Kidney (tissue), 22 donors: ENCODE measurements at places on chromosomes 13 and 19. TPM values are rescaled to one million over a fixed set of nuclear protein-coding genes. Genes with fewer than 3 reads are reported as not detected.

Gene OSCAR
- 0.77 TPM for polyA plus RNA-seq

Gene TIMM50
- 74.4 TPM for polyA plus RNA-seq

Gene ZNF99
- polyA plus RNA-seq: 0.13 TPM

Gene GRAMD1A
- 29.8 TPM for polyA plus RNA-seq

Gene F10
- 6.8 TPM for polyA plus RNA-seq

DNA sequence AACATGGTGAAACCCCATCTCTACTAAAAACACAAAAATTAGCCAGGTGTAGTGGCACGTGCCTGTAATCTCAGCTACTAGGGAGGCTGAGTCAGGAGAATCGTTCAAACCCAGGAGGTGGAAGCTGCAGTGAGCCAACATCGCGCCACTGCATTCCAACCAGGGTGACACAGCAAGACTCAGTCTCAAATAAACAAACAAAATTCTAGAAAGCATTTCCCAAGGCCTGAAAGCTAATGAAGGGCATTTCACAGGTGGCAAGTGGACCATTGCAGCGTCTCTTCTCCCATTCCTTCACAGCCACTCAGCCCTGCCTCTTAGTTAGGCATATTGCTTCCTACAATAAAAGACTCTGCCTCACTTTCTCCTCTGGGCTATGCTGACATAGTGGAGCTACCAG lies 13.5 kb upstream of the RXFP2 start:
- no peak overlapping the region for H3K27ac ChIP-seq

DNA sequence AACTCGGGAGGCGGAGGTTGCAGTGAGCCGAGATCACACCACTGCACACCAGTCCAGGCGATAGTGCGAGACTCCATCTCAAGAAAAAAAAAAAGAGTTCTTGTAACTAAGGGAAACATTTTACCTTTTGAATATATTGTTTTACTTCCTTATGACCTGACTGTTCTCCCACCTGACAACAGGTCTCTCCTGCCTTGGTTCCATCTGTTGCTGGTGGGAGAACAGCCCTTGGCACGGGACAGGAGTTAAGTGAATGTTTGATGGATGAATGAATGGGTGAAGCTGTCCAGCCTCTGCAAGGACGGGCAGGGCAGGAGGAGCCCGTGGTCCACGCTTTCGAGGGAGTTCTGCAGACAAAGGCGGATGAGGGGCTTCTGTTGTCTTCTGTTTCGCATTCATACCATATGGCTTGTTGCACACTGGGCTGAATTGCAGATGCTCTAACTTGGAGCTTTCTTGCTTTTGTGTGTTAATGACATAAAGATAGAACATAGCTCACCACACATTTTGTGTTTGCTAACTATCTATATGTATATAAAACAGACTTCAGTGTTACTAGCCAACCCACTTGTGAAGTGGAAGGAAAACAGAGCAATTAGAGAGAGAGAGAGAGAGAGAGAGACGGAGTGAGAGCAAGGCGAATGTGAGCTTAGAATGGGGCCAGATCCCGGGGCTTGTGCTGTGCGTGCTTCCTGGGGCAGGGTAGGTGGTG lies 16.2 kb upstream of the CCNE1 start:
- H3K4me3 ChIP-seq: no peak overlapping the region
- H3K36me3 ChIP-seq: no peaks in the 10 kb centered on the region
- H3K27ac ChIP-seq: no peak overlapping the region
- no peaks in the 10 kb centered on the region for H3K4me1 ChIP-seq
- H3K27me3 ChIP-seq: no peaks in the 10 kb centered on the region

- H3K27ac ChIP-seq: no peak overlapping the region
- H3K27me3 ChIP-seq: no peaks in the 10 kb centered on the region
- H3K36me3 ChIP-seq: no peaks in the 10 kb centered on the region
- no peak overlapping the region for H3K4me3 ChIP-seq
Observed at GRCh38 chr13:98648141-98648540, 71.2 kb upstream of the STK24 start.

DNA sequence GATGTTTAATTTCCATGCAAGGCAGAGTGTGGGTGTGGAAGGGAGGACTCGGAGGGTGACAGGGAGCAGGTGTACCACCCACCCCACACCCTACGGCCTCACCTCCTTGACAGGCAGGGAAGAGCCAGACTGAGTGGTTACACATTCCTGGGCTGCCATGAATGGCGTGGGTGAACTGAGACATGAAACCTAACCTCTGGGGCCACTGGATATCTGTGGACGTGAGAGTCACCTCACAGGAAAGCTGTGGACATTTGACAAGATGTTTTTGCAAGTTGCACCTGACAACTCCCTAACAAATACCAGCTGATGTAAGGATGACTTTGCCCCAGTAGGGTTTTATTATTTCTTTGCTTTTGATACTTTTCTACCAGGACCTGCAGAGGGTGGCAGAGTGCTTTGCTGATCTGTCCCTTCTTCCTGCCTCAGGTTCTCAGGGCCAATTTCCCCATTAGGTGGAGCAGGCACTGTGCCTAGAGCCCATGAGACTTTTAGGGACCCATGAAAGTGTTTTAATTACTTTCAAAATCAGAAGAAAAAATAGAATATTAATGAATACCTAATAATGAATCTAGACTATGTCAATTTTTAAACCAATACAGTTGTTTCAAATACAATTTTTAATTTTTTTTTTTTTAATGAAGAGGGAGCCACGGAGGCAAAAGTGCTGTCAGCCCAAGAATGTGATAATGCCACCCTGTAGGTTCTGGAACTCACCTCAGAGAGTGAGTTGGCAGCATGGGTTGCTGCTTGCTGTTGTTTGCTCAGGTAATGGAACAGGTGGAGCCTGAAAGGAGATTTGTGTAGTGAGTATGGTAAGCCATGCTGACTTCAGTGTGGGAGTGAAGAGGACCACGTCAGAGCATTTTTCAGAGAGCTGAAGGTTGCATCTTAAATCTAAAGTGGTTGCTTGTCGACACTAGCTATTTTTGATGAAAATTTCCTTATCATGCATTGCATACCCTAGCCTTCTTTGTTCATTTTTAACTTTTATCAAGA lies 58.0 kb upstream of the CYSLTR2 start:
- no peaks in the 10 kb centered on the region for H3K36me3 ChIP-seq
- H3K27ac ChIP-seq: no peak overlapping the region
- no peak overlapping the region for H3K4me3 ChIP-seq
- no peaks in the 10 kb centered on the region for H3K27me3 ChIP-seq

- H3K36me3 ChIP-seq: peaks cover 2% of the 10 kb centered on the region
- DNase-seq: no peak
Observed at GRCh38 chr19:12668932-12669269, 2.3 kb downstream of the WDR83 start.

- no peaks in the 10 kb centered on the region for H3K4me1 ChIP-seq
- H3K27ac ChIP-seq: no peak overlapping the region
Observed at GRCh38 chr13:36447501-36447900, 15.2 kb downstream of the CCNA1 start.

- peak; percentile 61 for DNase-seq
- H3K4me1 ChIP-seq: peaks cover 2% of the 10 kb centered on the region
- no peak overlapping the region for H3K27ac ChIP-seq
- H3K4me3 ChIP-seq: peak overlapping the region; percentile 76
- no peaks in the 10 kb centered on the region for H3K27me3 ChIP-seq
- H3K36me3 ChIP-seq: no peaks in the 10 kb centered on the region
Observed at GRCh38 chr13:39036212-39036611, 1.7 kb downstream of the PROSER1 start.

GRCh38 chr19:12155324-12155860 lies 1.1 kb downstream of the ZNF625 start:
- H3K36me3 ChIP-seq: peaks cover 3% of the 10 kb centered on the region
- H3K27ac ChIP-seq: no peak overlapping the region
- no peaks in the 10 kb centered on the region for H3K4me1 ChIP-seq

DNA sequence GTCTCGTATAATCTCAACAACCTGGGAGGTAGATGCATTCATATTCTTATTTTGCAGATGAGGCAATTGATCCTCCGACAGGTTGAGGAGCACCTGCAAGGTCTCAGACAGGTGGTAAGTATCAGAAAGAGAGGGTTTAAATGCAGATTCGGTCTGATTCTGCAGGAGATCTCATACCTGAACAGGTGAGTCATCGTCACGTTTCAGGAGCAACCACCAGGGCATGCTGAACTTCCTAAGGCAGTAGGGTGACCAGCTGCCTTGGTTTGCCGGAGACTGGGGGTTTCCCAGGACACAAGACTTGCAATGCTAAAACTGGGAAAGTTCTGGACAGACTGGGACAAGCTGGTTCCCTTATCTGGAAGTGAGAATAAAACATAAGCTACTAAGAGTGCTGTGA lies 68.8 kb upstream of the TSHZ3 start:
- H3K4me3 ChIP-seq: no peak overlapping the region
- H3K36me3 ChIP-seq: no peaks in the 10 kb centered on the region
- no peaks in the 10 kb centered on the region for H3K4me1 ChIP-seq
- no peaks in the 10 kb centered on the region for H3K27me3 ChIP-seq
- H3K27ac ChIP-seq: no peak overlapping the region

- H3K4me1 ChIP-seq: no peaks in the 10 kb centered on the region
- H3K4me3 ChIP-seq: no peak overlapping the region
- H3K27ac ChIP-seq: no peak overlapping the region
- H3K36me3 ChIP-seq: no peaks in the 10 kb centered on the region
- H3K27me3 ChIP-seq: no peaks in the 10 kb centered on the region
Observed at GRCh38 chr13:28503182-28503967, 8.4 kb upstream of the FLT1 start.

GRCh38 chr19:17511724-17512573 lies 500 bp downstream of the PGLS start:
- peaks cover 12% of the 10 kb centered on the region for H3K4me1 ChIP-seq
- H3K27me3 ChIP-seq: no peaks in the 10 kb centered on the region
- DNase-seq: peak; percentile 86

- no peak for DNase-seq
- H3K36me3 ChIP-seq: no peaks in the 10 kb centered on the region
- H3K27me3 ChIP-seq: no peaks in the 10 kb centered on the region
- H3K4me3 ChIP-seq: no peak overlapping the region
- no peak overlapping the region for H3K27ac ChIP-seq
Observed at GRCh38 chr13:99268822-99269221, 10.6 kb upstream of the GPR18 start.
